ENCODE measurements at places on chromosomes 5 and 9. TPM values are rescaled to one million over a fixed set of nuclear protein-coding genes. Genes with fewer than 3 reads are reported as not detected.

GRCh38 chr9:133833388-133834025 lies 95.4 kb upstream of the SARDH start:
- DNase-seq: no peak

The SLC35D2 gene
- total RNA-seq: 21.3 TPM

The LOX gene
- total RNA-seq: 28.4 TPM

The PHF24 gene
- not detected for total RNA-seq

The ACER2 gene
- 1.5 TPM for total RNA-seq

DNA sequence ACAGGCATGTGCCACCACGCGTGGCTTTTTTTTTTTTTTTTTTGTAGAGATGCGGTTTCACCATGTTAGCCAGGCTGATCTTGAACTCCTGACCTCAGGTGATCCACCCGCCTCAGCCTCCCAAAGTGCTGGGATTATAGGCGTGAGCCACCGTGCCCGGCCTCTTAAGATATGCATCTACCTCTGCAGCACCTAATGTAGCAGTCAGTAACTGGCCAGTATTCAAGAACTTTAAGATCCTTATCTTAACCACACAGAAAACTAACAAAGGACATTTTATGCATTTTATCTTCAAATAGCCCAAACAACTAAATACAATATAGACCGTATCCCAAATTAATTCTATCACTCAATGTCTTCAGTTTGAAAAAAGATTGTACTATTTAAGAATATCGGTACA lies 618.7 kb downstream of the TLE1 start:
- DNase-seq: no peak

GRCh38 chr9:69071059-69071458 lies 35.5 kb downstream of the FXN start:
- no peak for DNase-seq

GRCh38 chr5:149545327-149545726 lies 5.9 kb downstream of the CSNK1A1 start:
- DNase-seq: no peak

GRCh38 chr5:106755066-106755465 lies 915.7 kb downstream of the EFNA5 start:
- DNase-seq: no peak

The PCDHB4 gene
- 0.12 TPM for total RNA-seq

The PCDHGB1 gene
- 10.9 TPM for total RNA-seq

DNA sequence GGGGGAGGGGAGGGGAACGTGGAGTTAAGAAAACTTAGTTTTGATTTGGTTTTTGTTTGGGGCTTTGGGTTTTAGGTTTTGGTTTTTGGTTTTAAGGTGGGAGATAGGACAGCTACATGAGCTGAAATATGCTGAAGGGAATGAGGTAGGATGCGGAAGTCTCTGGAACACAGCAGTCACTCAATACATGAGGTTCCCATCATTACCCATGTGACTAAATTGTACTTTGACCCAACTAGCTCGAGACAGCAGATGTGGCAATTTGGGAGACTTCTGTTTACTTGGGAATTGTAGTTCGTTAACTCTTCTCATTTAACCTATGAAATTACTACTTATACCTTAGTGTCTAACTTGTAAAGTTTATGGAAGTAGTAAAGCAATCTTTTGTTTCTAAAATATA lies 124.2 kb downstream of the TLE1 start:
- no peak for DNase-seq

The CAMK4 gene
- total RNA-seq: 10.5 TPM

- DNase-seq: no peak
Measured at GRCh38 chr5:168251259-168251658, 40.2 kb upstream of the WWC1 start.

DNA sequence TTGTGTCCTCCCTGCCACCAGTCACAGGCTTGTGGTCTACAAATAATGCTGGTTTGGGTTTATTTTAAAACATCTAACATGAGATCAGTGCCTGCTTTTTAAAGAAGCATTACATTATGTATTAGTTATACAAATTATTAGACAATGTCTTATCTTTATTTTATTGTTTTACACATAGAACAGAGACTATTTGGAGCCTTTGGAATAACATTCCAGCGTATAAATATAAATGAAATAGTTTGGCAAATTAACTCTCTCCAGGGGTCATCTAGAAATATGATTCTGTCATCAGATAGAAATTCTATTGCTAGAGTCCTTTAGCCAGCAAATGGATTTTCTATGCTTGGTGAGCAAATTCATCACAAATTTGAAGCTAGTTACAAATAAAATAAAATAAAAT lies 22.4 kb downstream of the MAP1B start:
- DNase-seq: no peak

GRCh38 chr5:60888359-60889061 lies 44.4 kb upstream of the ELOVL7 start:
- DNase-seq: no peak

GRCh38 chr5:77010243-77010642 lies 20.0 kb upstream of the AGGF1 start:
- no peak for DNase-seq

The QRFP gene
- not detected for total RNA-seq

The DIPK1B gene
- total RNA-seq: not detected

- DNase-seq: no peak
Measured at GRCh38 chr5:32172923-32173266, 1.2 kb downstream of the GOLPH3 start.

The PCDHAC2 gene
- not detected for total RNA-seq

The RASEF gene
- total RNA-seq: 1.3 TPM

DNA sequence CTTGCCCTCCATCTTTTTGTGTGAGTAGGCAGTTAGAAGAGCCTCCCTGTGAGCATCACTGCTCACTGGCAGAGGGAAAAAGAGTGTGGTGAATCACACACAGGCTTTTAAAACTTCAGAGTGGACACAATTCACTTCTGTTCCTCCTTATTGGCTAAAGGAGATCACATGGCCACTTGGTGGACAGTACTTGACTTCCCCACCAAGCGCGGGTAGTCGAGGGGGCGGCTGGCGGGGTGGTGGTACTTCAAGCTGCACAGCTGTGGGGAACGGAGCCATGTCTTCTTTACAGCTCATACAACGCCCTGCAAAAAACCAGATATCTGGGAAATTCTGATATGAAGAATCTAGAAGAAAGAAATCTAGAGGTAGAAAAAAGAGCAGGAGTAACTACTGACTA lies 95.4 kb downstream of the PAM start:
- DNase-seq: no peak

The SNCB gene
- total RNA-seq: not detected

DNA sequence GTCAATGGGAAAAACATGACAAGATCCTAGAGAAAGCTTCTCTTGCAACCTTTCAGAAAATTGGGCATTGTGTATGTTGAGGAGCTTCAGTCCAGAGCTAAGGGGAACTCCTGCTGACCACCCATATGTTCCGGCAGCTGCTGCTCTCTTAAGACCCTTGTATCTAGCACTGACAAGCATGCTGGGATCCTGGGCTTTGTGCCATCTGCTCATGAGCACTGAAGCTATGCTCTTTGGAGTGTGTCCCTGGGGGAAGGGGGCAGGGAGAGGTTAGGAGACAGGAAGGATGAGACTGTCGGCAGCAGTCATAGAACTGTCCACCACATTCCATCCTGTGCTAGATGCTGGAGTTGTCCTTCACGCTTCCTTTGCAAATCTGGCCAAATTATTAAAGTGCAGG lies 109.3 kb downstream of the JAKMIP2 start:
- DNase-seq: no peak

The DPYSL3 gene
- 191 TPM for total RNA-seq

DNA sequence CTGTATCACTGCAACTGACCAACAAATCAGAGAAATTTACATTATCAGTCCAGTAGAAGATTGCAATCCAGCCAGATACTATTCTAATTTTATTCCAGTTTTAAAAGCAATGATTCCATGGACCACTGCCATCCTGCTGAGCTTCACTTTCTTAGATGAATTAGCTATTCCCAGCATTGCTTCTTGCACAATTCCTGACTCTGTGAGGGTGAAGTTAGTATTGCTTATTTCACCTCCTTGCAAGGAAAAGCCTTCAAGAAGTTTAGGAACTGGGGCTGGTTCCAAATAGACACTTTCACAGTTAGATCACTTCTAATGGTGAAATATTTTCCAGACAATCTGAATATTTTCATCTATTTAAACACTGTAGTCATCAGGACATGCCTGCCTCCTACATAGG lies 338.6 kb upstream of the TNC start:
- DNase-seq: no peak

- DNase-seq: no peak
Measured at GRCh38 chr9:72855890-72856523, 96.8 kb downstream of the ALDH1A1 start.

- DNase-seq: no peak
Measured at GRCh38 chr9:137275588-137276472, 1.7 kb upstream of the TOR4A start.

The KCNIP1 gene
- total RNA-seq: not detected

The IFNB1 gene
- not detected for total RNA-seq

DNA sequence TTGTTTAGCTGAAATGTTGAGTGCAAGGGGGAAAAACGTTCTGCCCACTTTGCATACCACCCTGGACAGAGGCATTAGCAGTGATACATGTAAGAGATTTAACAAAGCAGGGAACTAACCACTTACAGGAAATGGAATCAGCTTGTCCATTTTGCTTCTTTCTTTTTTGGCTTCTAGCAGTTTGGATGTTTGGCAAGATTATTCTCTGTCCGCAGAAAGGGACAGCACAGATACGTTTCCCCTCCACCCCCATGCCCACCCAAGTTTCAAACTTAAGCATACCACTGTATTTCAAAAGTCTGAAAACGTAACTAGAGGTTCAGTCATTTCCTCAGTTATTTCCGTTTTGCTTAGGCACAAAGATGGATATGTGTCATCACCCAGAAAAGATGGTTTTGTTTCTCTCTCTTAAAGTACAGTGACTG lies 118.4 kb downstream of the GDNF start:
- peak; percentile 59 for DNase-seq

GRCh38 chr5:36491856-36492255 lies 114.5 kb upstream of the SLC1A3 start:
- no peak for DNase-seq

- DNase-seq: no peak
Measured at GRCh38 chr5:123451047-123451446, 27.8 kb upstream of the CEP120 start.

GRCh38 chr5:91114658-91115057 lies 268.5 kb downstream of the ARRDC3 start:
- no peak for DNase-seq

GRCh38 chr9:109440117-109440515 lies 58.0 kb downstream of the PTPN3 start:
- DNase-seq: no peak

- DNase-seq: no peak
Measured at GRCh38 chr9:34688329-34689115, 2.6 kb downstream of the CCL19 start.

- no peak for DNase-seq
Measured at GRCh38 chr9:85224301-85224700, 517.5 kb downstream of the AGTPBP1 start.

DNA sequence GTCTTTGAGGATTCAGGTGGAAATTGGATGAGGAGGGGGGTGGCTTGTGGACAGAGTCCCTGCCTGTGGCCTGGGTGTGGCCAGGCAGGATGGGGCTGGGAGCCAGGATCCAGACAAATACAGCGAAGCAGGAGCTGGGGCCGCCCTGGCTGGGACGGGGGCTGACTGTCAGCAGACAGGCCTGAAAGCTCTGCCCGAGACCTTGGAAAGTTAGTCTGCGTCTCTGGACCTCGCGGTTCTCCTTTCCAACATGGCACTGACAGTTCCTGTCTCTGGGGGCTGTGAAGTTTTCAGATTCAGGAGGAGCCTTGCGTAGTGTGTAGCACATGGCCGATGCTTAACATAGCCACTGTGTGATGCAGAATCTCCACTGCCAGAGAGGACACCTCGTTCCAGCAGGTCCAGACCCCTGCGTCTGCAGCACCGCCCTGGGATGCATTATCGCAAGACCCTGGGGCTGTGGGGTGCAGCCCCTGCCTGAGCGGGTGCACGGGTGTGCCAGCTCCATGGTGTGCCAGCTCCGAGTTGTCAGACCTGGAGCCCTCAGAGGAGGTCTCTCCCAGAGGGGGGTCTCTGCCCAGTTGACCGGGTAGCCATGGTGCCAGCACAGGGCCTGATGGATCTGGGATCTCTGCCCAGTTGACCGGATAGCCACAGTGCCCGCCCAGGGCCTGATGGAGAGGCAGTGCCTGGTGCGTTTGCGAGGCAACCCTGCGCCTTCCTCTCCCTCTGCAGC lies 89.3 kb downstream of the COL5A1 start:
- DNase-seq: no peak

The CFAP90 gene
- not detected for total RNA-seq

GRCh38 chr9:86445671-86446070 lies 91.5 kb upstream of the TUT7 start:
- DNase-seq: no peak

GRCh38 chr5:85288914-85289313 lies 904.2 kb upstream of the EDIL3 start:
- DNase-seq: no peak

The ZNF879 gene
- total RNA-seq: 2.5 TPM

- DNase-seq: no peak
Measured at GRCh38 chr9:126151686-126152134, 174.9 kb upstream of the MVB12B start.

DNA sequence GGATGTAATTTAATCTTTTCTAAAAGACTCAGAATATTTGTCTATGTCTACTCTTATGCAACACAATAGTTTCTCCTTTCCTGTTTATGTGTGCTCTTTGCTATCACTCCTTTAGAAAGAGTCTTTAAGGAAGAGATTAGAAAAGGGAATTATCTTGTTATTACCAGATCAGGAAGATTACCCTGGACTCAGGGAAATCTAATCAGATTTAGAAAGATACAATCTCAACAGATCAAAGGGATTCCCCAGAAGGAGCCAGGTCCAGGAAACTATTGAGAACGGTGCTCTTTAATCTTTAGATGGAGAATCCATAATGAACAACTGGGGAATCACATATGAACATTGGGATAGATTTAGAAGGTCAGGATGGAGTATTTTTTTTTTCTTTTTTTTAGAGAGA lies 32.4 kb upstream of the ZFR start:
- no peak for DNase-seq

- DNase-seq: no peak
Measured at GRCh38 chr5:135455876-135456237, 3.7 kb upstream of the TIFAB start.

GRCh38 chr5:174528821-174529544 lies 195.4 kb upstream of the MSX2 start:
- DNase-seq: no peak

DNA sequence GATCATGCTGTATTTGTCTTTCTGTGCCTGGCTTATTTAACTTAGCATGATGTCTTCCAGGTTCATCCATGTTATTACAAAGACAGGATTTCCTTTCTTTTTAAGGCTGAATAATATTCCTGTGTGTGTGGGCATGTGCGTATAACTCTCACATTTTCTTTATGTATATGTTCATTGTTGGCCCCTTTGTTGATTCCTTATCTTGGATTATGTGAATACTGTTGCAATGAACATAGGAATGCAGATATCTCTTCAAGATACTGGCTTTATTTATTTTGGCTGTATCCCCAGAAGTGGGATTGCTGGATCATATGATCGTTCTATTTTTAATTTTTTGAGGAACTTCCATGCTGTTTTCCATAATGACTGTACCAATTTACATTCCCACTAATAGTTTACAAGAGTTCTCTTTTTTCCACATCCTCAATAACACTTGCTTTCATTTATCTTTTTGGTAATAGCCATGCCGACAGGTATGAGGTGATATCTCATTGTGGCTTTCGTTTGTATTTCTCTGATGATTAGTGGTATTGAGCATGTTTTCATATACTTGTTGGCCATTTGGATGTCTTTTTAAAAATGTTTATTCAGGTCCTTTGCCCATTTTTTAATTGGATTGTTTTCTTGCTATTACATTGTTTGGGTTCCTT lies 38.0 kb downstream of the CREBRF start:
- peak; percentile 76 for DNase-seq

The ZNF883 gene
- 1.8 TPM for total RNA-seq

Data from RPMI7951 (cell line).